ENCODE measurements at places on chromosomes 2 and 18.

DNA sequence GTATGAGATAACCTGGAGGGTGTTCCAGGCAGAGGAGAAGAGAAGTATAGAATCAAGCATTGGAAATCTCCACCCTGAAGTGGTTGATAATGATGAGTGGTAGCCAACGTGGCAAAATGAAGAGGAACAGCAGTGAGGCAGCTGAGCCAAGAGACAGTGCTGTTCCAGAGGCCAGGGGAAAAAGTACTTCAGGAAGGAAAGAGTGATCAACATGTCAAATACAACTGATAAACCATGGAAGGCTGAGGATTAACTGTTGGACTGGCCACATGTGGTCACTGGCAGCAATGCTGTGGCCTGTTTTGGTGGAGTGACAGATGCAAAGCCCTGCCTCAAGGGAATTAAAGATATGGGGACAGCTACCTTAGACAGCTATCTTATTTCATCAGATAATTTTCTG lies 51.9 kb upstream of the RMP24 start:
- DNase-seq, result no peak

GRCh38 chr2:95031726-95032116 lies 6.2 kb downstream of the MAL start:
- DNase-seq, result no peak

DNA sequence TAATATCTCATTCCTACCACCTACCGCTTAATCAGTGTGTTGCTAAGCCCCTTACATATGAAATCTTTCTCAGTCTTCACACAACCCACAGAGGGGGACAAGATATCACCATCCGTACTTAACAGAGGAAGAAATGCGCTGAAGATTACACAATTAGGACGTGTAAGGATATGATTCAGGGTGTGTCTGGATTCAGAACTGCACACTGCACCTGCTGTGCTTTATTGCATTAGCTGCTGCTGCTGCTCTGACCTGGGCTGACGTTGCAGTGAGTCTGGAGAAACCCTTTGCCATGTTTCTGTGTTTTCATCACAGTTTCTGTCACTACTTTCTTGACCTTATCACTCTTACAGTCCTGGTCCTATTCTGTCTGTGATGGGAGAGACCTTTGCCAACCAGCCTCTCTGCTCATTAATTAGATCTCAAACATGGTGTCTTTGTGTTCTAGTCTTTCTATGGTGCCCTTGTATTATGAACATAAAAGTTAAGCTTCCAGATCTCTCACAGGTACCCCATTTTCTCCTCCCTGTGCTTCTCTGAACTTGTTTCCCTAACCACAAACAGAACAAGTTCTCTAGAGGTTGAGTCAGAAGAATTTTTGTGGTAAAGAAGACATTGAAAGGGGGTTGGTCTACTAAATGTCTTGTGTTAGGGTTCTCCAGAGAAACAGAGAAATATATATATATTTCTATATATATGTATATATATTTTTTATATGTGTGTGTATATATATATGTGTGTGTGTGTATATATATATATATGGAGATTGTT lies 92.9 kb upstream of the CYP1B1 start:
- no peak for DNase-seq

- no peak for DNase-seq
These were observed 168.2 kb downstream of the VWC2L start for GRCh38 chr2:214579035-214579434.

GRCh38 chr2:181586569-181587081 lies 70.3 kb downstream of the CERKL start:
- peak; percentile 26 for DNase-seq

DNA sequence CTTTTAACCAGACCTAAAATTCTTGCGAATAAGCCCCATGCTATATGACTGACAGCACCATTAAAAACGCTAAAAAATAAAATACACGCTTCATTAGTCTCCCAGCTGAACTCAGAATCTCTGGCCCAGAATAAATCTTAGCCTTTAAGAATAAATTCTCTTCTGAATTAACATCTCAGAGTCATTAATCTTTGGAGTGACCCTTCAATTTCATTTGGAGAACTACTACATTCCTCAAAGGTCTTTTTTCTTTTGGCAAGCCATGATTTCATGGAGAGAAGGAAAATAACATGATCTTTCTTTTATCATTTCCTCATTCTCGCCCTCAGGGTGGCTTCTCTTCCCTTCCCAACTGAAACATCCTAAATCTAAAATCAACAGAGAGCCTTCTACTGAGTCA lies 259.0 kb downstream of the AFF3 start:
- no peak for DNase-seq

GRCh38 chr2:160952464-160953254 lies 207.6 kb upstream of the TANK start:
- no peak for DNase-seq

All from GM10248 (cell line).